Lower leg skin (tissue), 4 donors: ENCODE measurements at places on chromosomes 1 and 21. TPM values are rescaled to one million over a fixed set of nuclear protein-coding genes. Genes with fewer than 3 reads are reported as not detected.

FCRL4 gene
- total RNA-seq, result not detected

FGR gene
- total RNA-seq, result 5.4 TPM

CASQ2 gene
- 0.19 TPM for total RNA-seq

NMNAT2 gene
- 0.34 TPM for total RNA-seq

CAMSAP2 gene
- 41.3 TPM for total RNA-seq

MTARC1 gene
- total RNA-seq, result 3.9 TPM

UBAP2L gene
- 61.7 TPM for total RNA-seq

RNF187 gene
- total RNA-seq, result 82.3 TPM

DCST1 gene
- 1.3 TPM for total RNA-seq

TMPRSS15 gene
- total RNA-seq, result not detected

ZNF695 gene
- not detected for total RNA-seq

CHD5 gene
- total RNA-seq, result 0.27 TPM

KCNJ9 gene
- 0.12 TPM for total RNA-seq

PLA2G2E gene
- not detected for total RNA-seq

INSRR gene
- total RNA-seq, result not detected

LMX1A gene
- 0.29 TPM for total RNA-seq

ZNF496 gene
- total RNA-seq, result 30.8 TPM

DNASE2B gene
- total RNA-seq, result 3.2 TPM

S100A8 gene
- 9.3 TPM for total RNA-seq

CAP1 gene
- total RNA-seq, result 173 TPM
